ENCODE measurements at places on chromosomes 1 and 21.
A peak's percentile ranks its signal among the peaks of the same experiment; 100 is the strongest.

GRCh38 chr1:201077736-201078135 lies 34.5 kb downstream of the CACNA1S start:
- no peak overlapping the region for H3K27ac ChIP-seq
- no peak overlapping the region for H3K4me3 ChIP-seq
- H3K36me3 ChIP-seq: no peaks in the 10 kb centered on the region
- H3K27me3 ChIP-seq: no peaks in the 10 kb centered on the region
- no peak for DNase-seq

- peaks cover 73% of the 10 kb centered on the region for H3K4me1 ChIP-seq
- no peaks in the 10 kb centered on the region for H3K27me3 ChIP-seq
- peak overlapping the region; percentile 98 for H3K27ac ChIP-seq
- H3K4me3 ChIP-seq: peak overlapping the region; percentile 1
Observed at GRCh38 chr1:230210326-230210980, 143.4 kb downstream of the GALNT2 start.

DNA sequence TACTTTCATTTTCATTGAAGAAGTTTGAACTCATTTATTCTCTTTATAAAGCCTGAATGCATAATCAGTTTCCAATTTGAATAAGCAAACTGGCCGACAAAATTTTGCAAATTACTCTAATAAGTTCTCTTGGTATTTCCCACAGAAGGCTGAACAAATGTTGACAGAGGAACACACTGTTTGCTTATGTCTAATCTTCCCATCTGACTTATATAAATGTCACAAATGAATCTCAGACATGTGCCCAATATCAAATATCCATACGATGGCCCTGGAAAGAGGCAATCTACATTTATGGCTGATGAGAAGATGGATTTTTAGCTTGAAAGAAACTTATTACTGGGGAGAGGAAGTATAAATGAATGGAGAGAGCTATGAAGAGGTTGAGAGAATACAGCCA lies 380.6 kb upstream of the ZRANB2 start:
- H3K4me1 ChIP-seq: no peaks in the 10 kb centered on the region
- no peaks in the 10 kb centered on the region for H3K27me3 ChIP-seq
- no peak overlapping the region for H3K4me3 ChIP-seq
- no peak overlapping the region for H3K27ac ChIP-seq
- no peaks in the 10 kb centered on the region for H3K36me3 ChIP-seq

DNA sequence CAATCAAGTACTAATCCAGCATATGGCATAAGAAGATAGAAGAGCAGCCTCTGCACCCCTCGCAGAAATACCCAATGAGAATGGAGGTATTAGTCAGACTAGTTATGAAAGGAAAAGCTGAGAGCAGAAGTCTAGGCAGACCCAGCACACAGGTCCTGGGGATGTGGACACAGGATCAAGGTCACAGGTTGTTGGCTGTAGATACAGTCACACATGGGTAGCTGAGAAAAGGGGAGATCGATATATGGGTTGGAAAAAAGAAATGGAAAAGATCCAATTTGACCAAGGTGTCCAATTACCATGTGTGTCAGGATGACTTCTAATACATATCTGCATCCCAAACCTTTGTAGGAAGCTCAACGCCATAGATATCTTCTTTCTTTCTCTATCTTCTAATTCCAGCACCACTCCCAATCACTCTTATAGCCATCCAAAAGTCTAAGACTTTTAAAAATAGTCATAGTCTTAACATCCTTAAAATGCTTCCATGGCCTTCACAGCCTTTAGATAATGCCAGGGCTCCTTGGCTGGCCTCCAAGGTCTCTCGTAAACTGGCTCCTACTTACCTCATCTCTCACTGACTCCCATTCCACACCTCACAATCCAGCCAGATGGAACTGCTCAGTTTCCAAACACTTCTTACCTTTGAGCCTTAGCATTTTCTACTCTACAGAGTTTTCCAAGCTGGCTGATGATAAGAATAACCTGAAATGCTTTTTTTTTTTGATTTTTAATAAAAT lies 8.3 kb upstream of the ZC3H11B start:
- H3K27ac ChIP-seq: no peak overlapping the region
- no peak for DNase-seq
- no peaks in the 10 kb centered on the region for H3K27me3 ChIP-seq

DNA sequence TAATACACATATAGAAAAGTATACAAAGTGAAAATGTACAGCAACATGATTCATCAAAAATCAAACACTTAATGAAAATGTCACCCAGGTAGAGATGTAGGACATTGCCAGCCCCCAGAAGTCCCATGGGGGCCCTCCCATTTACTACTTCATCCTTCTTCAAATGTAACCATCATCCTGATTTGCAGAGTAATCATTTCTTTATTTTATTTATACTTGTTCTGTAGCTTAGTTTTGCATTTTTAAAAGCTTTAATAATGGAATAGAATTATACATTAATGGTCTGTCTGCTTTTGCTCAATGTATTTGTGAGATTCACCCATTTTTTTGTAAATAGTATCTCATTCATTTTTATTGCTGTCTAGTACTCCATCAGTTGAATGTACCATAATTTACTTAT lies 96.8 kb upstream of the CD55 start:
- DNase-seq: no peak
- no peak overlapping the region for H3K4me3 ChIP-seq
- H3K36me3 ChIP-seq: no peaks in the 10 kb centered on the region
- no peak overlapping the region for H3K27ac ChIP-seq
- no peaks in the 10 kb centered on the region for H3K27me3 ChIP-seq

DNA sequence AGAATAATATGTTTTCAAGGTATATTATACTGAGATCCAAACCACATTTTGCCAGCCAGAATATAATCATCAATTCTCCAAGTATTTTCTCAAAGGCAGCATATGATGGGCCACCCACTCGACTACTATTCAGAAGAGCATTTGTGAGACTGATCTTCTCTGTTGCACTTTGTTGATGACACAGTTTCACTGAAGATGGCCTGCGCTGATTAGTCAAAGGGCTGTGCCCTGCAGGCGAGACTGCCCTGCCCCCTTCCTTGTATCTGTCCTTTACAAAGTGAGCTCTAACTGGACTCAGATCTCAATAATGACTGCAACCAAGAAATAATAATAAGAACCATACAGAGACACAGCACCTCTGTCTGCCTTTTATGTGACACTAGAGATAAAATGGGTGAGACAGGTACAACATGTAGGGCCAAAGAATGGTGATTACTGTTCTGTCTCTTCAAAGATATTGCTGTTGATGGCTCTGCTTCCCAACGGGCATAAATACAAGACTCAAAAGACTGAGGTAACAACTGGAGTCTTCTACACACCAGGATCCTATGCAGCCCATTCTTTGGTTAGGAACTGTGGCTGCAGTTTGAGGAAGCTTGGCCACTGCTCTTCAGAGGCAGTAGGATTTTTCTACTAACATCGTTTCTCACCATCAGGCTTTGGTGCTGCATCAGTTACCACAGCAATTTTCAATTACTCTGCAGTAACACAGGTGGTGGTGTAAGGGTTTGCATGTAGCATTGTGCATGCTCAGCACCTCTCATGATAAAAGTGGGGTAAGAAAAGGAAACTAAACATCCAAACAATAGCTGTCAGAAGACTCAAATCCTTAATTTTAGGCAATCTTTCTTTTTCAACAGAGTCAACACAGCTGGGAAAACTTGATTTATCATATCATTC lies 481.1 kb downstream of the PTBP2 start:
- no peak overlapping the region for H3K27ac ChIP-seq
- no peaks in the 10 kb centered on the region for H3K36me3 ChIP-seq
- no peaks in the 10 kb centered on the region for H3K4me1 ChIP-seq
- no peaks in the 10 kb centered on the region for H3K27me3 ChIP-seq
- H3K4me3 ChIP-seq: no peak overlapping the region

DNA sequence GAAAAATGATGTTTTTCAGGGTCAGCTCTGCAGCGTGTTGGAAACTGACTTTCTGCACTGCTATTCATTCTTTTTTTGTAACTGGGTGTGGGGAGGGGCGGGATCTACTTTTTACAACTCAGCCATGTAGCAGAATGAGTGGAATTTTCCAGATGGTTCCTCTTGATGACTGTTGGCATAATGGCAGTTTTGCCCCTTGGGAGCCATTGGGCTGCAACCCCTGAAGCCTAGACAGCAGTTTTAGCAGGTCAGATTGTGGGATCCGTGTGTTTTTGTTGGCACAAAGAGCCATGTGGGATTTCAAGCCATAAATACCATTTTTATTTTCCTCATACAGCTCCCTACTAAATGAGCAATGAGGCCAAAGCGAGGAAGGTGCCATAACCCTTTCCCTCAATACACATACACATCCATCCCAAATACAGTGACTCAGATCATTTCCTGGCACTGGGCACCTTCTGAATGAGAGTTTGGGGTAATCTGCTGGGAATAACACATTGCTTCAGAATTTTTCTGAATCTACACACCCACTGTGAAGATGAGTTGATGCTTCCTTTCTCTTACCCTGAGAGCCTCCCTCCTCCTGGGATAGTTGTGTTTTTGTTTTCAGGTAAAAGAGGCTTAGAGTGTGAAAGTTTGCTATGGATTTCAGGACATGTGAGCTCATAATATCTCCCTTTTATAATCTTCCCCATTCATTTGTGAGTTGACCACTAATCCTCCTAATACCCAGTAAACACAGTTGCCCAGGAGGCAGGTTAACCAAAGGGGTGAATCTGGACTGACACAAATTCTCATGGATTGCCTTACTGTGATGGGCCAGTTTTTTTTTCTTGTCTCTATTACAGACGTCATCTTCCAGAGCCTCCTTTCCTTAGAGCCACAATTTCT lies 13.1 kb downstream of the S100A10 start:
- no peak overlapping the region for H3K4me3 ChIP-seq
- H3K4me1 ChIP-seq: peaks cover 52% of the 10 kb centered on the region
- no peak overlapping the region for H3K27ac ChIP-seq
- no peak for DNase-seq

DNA sequence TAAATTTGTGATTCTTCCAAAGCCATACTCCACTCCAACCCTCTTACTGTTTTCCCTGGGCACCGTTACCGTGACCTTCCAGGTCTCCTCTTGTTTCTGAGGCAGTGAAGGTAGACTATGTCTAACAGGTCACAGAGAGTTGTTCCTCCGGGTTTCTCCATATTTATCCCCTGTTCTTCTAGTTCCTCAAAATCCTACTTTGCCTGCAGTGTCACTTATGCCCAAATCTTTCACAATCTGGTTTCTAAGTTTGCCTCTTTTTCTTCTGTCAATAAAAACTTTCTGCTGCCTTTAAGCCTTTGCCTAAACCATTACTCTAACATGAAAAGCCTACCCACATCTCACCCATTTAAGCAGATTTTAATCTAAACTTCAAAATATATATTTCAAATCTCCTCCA lies 87.7 kb downstream of the C4BPA start:
- no peak overlapping the region for H3K4me3 ChIP-seq
